ENCODE measurements at places on chromosomes 3 and 15. TPM values are rescaled to one million over a fixed set of nuclear protein-coding genes. Genes with fewer than 3 reads are reported as not detected.

ANKRD34C gene
- total RNA-seq, result not detected

ADGRG7 gene
- total RNA-seq, result not detected

DISP2 gene
- 3.6 TPM for total RNA-seq

TRIP4 gene
- total RNA-seq, result 46.1 TPM

GRCh38 chr3:56356808-56357207, 111.5 kb downstream of the ERC2 start:
- no peak for DNase-seq

- no peak for DNase-seq
Observed at GRCh38 chr3:51683566-51683965, 12.5 kb downstream of the TEX264 start.

DNA sequence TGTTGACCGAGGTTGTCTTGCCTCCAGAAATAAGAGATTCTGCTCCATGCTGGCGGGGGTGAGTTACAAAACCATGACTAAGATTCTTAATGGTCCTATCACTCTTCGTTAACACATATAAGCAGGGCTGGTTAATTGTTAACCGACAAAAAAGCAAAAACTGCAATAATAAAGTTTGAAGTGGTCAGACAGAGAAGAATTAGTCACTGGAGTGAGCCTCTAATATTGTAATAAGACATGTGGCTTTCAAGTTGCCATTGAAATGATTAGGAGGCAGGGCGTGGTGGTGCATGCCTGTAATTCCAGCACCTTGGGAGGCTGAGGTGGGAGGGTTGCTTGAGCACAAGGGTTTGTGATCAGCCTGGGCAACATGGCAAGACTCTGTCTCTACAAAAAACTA, 78.4 kb upstream of the NR2F2 start:
- no peak for DNase-seq

DNA sequence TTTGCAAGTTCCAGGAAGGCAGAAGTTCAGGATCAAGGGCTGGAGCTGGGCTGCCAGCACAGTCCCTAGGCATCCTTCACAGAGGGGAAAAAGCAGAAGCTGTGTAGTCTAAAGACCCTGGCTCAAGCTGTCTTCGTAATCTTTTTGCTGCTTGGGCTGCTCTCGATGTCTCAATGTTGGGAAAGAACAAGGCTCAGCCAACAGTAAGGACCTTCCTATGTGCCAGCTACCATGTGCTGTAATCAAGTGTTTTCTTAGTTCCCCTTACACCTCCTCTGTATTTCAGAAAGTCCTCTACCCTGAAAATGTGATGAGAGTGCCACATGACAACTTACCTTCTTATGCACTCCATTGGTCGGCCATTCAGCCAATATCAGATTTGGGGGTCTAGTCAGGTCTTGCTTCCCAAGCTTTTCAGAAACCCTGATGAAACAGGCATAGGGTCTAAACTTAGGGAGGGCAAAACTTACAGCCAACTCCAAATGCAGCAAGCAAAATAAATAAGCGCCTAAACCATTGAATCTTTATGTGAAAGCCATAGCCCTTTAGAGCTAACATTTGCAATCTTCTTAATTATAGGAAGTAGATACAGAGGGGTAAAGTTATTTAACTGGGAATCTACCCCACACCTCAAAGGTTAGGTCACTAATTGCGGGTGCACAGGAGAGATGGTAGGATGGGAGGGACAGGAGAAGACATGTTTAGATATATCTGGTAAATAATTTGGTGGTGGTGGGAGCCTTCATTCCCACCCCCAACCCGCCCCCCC, 1.2 kb upstream of the EDEM1 start:
- no peak for DNase-seq

DNA sequence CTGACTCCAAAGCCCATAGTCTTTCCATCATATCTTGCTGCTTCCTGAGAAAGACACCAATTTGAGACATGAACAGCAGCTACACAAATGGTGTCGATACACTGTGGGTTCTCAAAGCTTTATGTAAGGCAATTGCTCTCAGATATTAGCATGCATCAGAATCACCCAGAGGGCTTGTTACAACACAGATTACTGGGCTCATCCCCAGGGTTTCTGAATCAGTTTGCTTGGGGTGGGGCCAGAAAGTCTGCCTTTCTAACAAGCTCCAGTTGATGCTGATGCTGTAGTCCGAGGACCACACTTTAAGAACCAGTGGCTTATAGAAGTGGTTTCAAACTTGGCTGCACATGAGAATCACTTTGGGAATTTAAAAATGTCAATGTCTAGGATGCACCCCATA, 86.5 kb downstream of the SEMA6D start:
- no peak for DNase-seq

SEC22A gene
- 14.9 TPM for total RNA-seq

PLA2G4B gene
- total RNA-seq, result 2.9 TPM

KLF15 gene
- total RNA-seq, result 0.67 TPM

GOLGA8K gene
- total RNA-seq, result 0.31 TPM

DNA sequence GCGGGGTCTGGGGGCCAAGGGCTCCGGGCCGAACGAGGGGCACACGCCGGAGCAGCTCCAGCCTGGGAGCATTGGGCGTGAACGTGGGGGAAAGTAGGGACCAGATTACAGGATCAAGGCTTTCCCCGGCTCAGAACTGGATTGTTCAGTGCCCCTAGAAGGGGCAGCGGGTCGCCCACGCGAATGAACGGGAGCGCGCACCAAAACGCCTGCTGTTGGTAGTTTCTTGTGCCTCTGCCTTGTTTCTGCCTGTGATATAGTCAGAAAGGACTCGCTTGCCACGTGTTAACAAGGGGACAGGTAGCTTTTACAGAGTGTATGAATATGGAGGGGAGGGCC, 1.1 kb downstream of the CASR start:
- peak; percentile 5 for DNase-seq

DNA sequence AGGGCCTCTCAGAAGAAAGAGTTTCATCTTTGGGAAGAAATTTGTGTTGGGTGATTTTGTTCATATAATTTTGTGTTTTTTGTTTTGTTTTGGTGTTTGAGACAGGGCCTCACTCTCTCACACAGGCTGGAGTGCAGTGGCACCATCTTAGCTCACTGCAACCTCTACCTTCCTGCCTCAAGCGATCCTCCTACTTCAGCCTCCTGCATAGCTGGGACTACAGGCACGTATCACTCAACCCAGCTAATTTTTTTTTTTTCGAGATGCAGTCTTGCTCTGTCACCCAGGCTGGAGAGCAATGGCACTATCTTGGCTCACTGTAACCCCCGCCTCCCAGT, 29.0 kb upstream of the PIK3CB start:
- no peak for DNase-seq

ADAMTSL3 gene
- total RNA-seq, result 0.64 TPM

TAGLN3 gene
- 0.72 TPM for total RNA-seq

DNA sequence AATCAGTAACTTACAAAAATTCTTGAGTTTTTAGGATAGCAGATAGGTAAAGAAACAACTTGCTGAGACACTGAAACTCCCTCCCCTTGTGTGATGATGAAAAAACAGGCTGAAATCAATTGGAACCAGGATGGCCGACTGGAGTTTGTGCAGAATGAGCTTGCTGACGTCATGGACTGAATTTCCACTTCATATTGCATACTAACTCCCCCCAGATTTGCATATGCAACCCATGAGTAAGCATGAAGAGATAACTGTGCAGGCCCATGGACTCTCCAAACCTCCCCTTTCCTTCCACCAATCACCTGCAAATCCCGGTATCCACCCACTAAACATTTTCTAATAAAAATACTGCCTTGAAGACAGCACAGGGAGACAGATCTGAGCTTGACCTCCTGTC, 82.0 kb upstream of the SCN5A start:
- no peak for DNase-seq

NCK1 gene
- 53.9 TPM for total RNA-seq

TMEM212 gene
- total RNA-seq, result not detected

SH2D7 gene
- not detected for total RNA-seq

PLA2G4D gene
- total RNA-seq, result not detected

PLSCR2 gene
- total RNA-seq, result not detected

LRRC2 gene
- 0.23 TPM for total RNA-seq

KY gene
- not detected for total RNA-seq

DNA sequence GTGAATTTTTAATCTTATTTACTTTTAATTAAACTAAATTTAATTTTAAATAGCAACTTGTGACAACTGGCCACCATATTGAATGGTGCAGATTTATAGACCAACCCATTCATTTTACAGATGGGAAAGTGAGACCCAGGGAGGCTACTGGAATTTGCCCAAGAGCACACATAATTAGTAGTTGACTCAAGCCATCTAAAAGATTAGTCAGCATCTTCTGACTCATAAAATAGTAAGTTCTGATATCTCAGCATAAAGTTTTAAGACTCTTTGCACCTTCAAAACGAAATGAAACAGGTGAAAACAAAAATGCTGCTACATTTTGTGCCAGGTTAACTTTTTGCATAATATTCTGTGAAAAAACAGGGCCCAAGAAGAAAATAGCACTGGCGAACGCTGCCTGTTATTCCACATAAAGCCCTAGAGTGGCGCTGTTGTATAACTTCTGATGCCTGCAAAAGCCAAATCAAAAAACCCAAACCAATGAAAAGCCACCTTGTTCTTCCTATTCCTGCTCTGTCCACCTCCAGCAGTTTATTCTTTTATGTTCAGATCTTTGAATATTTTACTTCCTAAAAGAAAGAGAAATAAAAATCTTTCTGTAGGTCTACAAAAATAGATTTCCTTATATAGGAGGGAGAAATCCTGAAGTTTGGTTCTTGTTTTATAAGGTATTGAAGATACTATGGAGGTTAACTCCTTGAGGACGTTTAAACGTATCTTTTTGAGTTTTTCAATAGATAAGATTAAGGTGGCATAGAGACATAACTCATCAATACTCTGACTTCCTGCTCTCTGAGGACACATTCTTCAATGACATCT, 62.8 kb downstream of the OTOL1 start:
- peak; percentile 28 for DNase-seq

- DNase-seq, result no peak
Observed at GRCh38 chr3:173744479-173744878, 346.9 kb downstream of the NLGN1 start.

GRCh38 chr15:66705277-66706146, 3.5 kb downstream of the SMAD6 start:
- DNase-seq, result no peak

GRCh38 chr3:45366290-45366689, 22.1 kb upstream of the LARS2 start:
- no peak for DNase-seq

DNA sequence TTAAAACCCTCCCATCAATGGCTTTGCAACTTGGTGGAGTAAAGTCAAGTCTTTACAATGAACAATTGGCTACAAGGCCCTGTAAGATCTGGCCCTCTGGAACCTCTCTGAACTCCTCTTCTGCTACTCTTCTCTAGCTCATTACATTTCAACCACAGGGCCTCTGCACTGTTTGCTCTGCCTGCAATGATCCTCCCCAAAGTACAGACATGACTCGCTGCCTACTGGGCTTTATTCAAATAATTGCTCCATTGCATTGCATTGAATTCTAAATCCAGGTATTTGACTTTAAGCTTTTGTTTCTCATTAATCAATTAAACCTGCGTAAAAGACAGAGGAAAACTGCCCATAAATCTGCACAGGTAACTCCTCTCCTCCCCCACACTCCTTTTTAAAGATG, 96.7 kb downstream of the CD47 start:
- DNase-seq, result no peak

HIGD2B gene
- total RNA-seq, result not detected

FGF7 gene
- 0.23 TPM for total RNA-seq

GRCh38 chr15:97679106-97679688, 281.3 kb upstream of the ARRDC4 start:
- DNase-seq, result no peak

GOLGA6L10 gene
- 0.28 TPM for total RNA-seq

SSUH2 gene
- total RNA-seq, result 0.21 TPM

SLC28A2 gene
- total RNA-seq, result not detected

AHSG gene
- not detected for total RNA-seq

PAQR5 gene
- total RNA-seq, result 0.15 TPM

OIP5 gene
- 2.7 TPM for total RNA-seq

PLXNB1 gene
- total RNA-seq, result 68.7 TPM

LRRIQ4 gene
- total RNA-seq, result 0.38 TPM

DNA sequence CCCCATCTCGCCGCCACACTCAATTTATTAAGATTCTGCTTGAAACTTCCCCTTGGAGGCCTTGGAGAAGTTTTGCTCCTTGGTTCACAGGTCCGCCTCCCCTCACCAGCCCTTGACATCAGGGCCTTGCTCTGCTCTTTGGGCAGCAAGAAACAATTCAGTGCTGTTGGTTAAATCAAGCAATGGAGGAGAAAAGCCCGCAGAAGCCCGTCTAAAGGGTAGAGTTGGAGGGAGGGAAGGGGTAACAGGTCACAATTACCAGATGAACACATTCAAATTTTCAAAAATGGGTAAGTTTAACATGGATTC, 429 bp downstream of the PARP9 start:
- DNase-seq, result no peak

CNTN6 gene
- total RNA-seq, result not detected

DNA sequence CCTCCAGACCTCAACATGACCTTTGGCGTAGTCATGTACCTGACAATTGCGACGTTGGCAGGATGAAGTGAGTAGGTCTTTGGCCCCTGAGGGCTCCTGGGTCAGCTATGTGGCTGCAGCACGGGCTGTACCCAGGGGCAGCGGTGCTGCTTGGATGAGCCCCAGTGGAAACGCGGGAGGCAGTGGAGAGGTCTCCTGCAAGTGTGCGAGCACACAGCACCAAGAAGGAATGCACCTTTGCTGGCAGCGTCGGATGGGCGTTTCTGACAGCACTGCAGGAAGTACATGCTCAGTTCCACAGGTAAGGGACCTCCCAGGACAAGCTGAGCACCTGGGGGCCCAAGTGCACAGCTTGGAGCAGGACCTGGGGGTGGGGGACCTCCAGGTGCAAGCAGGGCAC, 67.4 kb upstream of the UNC13C start:
- DNase-seq, result no peak

GRCh38 chr3:185332026-185332735, 30.8 kb upstream of the MAP3K13 start:
- DNase-seq, result no peak

DNA sequence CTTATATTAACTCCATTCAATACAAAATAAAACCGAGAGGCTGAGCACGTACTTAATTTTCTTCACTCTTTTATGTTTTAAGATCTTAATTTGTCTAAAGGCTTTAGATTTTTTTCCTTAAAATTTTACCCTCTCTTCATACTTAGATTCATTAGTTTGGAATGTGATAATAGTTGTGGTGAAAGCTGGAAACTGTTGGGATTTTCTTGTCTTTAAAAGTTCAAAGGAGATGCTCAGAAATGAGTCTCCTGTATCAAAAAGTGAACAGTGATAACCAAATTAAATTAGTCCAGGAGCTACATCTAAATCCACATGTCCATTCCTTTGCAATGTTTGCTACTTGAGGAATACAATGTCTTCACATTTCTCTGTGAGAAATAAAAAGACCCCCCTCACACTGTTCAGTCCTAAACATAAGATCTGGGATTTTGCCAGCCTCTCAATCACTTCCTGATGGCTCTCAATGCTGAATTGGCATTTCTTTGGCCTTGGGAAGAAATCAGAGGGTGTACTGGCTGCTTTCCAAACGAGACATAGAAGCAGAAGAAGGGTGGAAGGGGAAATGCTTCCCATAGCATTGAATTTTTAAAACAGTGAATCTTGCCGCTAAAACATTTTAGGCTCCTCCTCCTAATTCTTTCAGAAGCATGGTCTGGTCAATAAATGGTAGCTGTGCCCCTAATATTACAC, 245.0 kb downstream of the SHOX2 start:
- DNase-seq, result no peak

GRCh38 chr15:101510212-101511197, 21.0 kb upstream of the PCSK6 start:
- no peak for DNase-seq

Data from endothelial cell (in vitro differentiated cells).